Cardiac fibroblast (primary cell): ENCODE measurements at places on chromosomes 13 and 19.
A peak's percentile ranks its signal among the peaks of the same experiment; 100 is the strongest.

DNA sequence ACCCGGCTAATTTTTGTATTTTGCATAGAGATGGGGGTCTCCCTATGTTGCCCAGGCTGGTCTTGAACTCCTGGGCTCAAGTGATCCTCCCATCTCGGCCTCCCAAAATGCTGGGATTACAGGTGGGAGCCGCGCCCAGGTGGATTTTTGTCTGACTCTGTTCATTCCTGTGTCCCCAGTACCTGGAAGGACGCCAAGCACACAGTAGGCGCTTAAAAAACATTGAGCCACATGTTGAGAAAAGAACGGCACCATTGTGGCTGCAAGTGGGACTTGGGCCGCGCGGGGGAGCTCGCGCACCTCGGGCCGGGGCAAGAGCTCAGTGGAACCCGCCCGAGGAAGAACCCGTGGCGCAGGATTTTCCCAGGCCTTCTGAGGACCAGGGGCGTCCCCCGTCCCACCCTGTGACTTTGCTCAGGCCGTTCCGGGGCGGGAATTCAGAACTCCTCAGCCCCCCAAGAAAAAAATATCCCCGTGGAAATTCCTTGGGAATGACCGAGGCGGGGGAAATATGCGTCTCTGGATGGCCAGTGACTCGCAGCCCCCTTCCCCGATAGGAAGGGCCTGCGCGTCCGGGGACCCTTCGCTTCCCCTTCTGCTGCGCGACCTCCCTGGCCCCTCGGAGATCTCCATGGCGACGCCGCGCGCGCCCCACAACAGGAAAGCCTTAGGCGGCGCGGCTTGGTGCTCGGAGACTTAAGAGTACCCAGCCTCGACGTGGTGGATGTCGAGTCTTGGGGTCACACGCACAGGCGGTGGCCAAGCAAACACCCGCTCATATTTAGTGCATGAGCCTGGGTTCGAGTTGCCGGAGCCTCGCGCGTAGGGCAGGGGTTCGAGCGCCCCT, 1.4 kb upstream of the ICAM1 start:
- peak; percentile 82 for DNase-seq

DNA sequence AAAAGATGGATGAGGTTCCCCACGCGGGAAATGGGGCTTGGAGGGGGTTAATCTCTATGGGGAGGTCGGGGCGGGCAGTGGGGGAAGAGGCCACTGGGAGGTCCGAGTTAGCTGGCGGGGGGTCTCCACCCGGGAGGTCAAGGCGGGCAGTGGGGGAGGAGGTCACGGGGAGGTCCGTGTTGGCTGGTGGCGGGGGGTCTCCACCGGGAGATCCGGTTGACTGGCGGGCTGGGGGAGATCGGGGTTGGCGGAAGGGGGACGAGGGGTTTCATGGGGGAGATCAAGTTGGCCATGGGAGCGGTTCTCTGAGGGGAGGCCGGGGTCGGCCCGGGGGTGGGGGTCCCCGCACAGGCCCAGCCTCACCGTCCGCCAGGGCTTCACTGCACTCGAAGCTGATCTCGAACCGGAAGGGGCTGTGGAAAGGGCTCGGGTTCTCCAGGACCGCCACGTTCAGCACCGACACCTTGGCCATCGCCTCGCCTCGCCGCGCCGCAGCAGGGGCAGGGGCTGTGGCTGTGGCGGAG, 342 bp downstream of the ASF1B start:
- no peak for DNase-seq

DNA sequence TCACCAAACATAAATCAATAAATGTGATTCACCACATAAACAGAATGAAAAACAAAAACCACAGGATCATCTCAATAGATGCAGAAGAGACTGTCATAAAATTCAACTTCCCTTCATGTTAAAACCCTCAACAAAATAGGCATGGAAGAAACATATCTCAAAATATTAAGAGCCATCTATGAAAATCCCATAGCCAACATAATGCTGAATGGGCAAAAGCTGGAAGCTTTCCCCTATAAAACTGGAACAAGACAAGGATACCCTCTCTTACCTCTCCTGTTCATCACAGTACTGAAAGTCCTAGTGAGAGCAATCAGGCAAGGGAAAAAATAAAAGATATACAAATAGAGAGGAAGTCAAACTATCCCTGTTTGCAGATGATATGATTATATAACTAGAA, 806.1 kb upstream of the MIR17HG start:
- no peak for DNase-seq

DNA sequence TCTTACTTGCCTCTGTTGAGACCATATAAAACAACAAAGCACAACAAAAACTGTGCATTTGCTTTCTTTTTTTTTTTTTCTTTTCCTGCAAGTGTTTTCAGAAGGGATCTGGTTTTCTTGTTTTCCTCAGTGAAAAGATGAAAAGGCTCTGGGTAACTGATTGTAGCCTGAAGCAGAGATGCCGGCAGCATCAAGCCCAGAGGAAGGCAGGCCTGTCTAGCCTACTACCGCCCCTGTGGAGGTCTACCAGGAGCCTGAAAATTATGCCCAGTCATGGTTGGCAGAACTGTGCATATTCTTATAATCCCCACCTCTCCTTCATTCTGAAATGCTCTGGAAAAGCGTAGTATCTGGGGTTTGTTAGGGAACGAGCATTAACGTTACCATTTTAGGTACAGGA, 32.6 kb upstream of the MEDAG start:
- peak; percentile 29 for DNase-seq

GRCh38 chr19:46288896-46289588, 7.8 kb upstream of the HIF3A start:
- peak; percentile 99 for DNase-seq

DNA sequence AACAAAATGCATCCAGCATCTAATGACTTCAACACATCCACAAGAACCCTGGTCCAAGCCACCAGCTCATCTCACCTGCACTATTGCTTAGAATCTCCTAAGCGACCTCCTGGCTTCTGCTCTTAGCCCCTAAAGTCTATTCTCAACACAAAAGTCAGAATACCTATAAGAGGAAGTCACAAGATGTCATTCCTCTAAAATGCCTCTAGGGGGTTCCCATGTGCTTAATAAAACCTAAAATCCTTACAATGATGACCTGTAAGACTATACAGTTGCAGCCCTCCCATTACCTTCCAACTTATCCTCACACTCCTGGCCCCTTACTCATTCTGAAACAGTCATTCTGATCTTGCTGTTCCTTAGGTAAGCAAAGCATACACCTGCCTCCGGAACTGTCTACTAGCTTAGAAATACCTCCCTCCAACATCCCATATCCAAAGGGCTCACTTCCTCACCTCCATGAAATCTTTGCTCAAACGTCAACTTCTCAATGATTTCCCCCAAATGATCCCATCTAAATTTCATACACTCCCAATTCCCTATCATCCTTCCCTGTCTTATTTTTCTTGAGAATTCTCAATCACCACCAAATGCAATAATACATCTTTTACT, 10.0 kb downstream of the ATP7B start:
- peak; percentile 66 for DNase-seq

GRCh38 chr19:8150178-8150865, 930 bp upstream of the FBN3 start:
- DNase-seq: no peak

DNA sequence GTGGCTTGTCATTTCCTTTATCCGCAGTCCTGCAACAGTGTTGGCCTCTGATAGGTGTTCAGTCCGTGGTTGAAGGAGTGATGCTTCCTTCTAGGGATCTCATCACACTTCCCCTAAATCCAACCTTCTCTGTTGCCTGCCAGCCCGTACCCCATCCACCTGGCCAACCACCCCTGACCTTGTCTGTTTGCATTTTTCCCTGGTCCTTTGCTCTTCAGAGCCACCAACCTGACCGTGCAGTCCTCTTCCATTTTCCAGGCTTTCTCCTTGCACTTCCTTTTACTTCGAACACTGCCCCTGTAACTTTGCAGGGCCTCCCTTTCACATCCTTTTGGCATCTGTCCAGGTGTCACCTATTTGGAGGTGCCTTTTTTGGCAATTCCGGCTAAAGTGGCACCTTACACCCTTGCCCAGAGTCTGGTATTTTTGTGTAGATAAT, 696 bp downstream of the ZNF460 start:
- DNase-seq: peak; percentile 22

GRCh38 chr19:31716826-31717225, 367.6 kb upstream of the TSHZ3 start:
- no peak for DNase-seq

GRCh38 chr19:48638831-48639381, 1.7 kb upstream of the DBP start:
- DNase-seq: no peak

DNA sequence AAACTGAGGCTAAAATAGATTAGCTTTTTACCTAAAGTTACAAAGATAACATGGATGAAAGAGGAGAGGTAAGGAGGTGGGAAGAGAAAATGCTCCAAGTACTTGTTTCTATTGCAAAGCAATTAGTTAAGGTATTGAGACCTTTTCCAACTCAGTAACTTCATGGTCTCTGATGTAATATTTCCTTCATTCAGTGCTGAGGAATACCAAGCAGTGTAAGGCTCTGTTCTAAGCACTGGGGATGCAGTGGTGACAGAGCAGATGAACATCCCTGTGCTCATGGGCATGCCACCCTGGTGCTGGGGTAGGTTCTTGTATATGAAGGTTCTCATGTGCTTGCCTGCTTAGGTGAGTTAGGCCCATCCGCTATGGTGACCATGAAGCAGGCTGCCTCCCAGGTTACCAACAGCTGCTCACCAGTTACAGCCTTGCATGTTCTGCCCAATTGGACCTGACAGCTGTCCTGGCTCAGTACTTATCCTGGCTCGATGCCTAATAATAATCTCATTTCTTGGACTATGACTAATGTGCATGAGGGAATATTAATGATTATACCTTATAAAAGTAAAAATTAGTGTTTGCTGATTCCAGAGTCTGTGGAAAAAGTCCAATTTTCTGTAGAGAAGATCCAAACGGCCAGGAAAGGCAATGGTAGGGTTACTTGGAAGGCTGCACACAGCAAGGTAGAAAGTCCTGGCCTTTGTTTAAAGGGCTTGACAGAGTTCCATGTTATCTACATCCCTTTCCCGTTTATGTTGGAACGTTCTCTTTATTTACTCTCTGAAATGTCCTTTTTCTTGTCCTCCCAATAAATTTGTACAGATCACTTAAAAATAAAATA, 48.3 kb downstream of the LATS2 start:
- peak; percentile 62 for DNase-seq

DNA sequence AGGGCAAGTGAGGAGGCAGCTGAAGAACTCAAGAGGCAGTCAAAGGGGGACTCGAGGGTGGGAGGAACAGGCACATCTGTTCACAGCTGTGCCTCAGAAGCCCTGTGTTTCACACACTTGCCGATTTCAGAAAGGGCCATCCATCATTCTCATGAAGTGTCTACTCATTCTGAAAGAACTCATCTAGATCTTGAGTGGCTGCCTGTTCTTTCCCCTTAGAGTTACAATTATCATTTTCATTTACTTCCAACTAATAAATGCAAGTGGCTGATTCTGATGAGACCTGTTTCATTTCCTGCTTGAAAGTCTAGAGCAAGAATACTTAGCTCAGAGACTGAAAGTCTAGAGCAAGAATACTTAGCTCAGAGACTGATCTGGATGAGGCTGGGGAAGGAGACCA, 1145.1 kb downstream of the UQCRFS1 start:
- no peak for DNase-seq

DNA sequence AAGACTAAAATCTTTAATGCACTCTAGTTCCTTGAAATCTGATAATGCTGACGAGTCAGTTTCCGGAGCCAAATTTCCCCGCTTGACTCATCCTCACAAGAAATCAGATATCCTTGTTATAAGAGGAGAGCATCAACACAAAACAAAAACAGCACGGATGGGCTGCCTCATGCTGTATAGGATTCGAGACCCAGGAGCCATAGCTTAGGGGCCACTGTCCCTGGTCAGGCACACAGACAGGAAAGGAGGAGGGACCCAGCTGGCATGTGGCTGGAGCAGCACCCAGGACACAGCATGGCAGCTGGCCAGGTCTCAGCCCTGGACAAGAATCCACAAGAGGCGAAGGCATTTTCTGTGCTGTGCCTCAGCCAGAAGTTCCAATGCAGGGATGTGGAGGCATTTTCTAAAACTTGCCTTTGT, 110.2 kb upstream of the SPATA13 start:
- DNase-seq: peak; percentile 60

- DNase-seq: no peak
These were observed 320.1 kb downstream of the DACH1 start for GRCh38 chr13:71546881-71547280.
